ENCODE measurements at places on chromosomes 12 and 14.

GRCh38 chr12:64077922-64078321 is 144.2 kb downstream of the KICS2 start:
- DNase-seq, result no peak

DNA sequence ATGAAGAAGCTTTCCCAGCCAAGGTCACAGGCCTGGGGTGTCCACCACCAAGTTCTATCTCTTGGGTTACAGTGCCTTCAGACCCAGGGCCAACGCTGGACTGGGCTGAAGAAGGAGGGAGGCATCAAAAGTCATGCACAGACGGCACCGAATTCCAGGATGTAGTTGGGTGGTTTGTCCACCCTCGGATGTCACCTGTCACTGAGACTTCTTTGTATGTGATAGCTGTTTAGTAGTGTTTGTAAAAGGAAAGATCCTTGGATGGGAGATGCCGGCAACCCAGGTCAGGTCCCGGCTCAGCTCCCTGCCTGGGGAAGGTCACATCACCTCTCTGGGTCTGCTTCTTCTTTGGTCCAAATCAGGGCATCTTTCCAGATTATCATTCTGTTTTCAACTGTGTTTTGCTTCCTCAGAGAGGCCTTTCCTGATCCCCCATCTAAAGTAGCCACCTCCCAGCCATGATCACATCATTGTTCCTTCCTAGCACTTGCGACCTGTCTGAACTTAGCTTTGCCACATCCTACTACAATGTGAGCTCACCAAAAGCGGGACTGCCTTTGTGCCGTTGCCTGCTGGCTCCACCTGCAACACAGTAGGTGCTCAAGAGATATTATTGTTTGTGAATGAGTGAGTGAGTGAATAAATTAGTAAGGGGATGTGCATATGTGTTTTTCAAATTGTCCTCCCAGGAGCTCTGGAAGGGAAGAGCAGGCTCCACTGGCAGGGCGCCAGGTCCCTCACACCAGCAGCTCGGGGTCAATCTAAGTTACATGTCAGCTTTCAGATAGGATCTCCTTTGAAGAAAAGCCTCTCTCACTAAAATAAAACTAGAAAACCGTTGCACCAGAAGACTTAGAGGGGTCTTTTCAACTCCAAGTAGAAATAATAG is 2.1 kb downstream of the TSPAN11 start:
- DNase-seq, result no peak

GRCh38 chr12:26830363-26830762 is 2.6 kb downstream of the ITPR2 start:
- DNase-seq, result no peak

DNA sequence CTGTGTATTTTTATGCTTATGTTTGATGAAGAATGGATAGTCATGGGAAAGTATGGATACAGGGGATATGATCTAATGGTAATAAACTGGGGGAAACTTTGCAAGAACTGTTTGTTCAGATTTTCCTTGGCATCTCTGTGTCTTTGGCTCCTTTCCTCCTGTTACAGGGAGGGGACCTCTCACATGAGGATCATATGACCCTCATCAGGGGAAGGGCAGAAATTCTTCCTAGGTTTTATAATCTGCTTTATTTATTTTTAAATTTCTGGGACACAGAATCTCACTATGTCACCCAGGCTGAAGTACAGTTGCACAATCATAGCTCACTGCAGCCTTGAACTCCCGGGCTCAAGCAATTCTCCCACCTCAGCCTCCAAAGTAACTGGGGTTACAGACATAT is 526.5 kb downstream of the CCER1 start:
- no peak for DNase-seq

GRCh38 chr12:109888179-109889020 is 8.1 kb upstream of the GLTP start:
- DNase-seq, result no peak

- no peak for DNase-seq
Measured at GRCh38 chr12:105409801-105410471, 79.4 kb downstream of the C12orf75 start.

DNA sequence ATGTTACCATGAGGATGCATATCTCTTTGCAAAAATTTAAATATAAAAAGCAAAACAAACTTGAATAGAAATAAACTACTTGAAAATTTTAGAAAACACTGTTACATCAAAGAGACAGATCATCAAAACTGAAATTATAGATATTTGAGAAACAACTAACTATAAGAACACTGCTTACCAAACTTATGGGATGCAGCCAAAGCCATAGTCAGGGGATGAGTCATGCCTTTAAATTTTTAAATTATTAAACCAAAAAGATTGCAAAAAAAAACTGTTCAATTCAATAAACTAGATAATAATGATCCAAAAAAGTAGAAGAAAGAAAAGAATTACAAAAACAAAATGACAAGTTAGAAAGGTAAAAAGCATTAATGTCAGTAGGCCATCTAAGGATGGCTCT is 7.5 kb downstream of the BDKRB2 start:
- no peak for DNase-seq

DNA sequence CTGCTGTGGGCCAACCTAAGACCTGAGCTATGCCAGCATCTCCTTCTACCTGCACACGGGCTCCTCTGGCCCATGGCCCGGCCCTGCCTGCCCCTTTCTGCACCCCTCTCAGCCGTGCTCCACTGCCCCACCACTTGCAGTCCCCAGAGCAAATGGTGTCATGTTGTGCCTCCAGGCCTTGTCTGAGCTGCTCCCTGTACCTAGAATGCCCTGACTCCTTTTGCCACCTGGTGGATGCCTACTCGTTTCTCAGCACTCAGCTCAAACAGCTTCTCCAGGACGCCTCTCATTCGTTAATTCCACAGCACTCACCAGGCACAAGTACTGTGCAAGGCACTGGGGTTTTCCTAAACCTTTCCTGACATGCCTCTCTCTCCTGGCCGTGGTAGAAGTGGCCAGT is 63.2 kb upstream of the PNMA1 start:
- no peak for DNase-seq

DNA sequence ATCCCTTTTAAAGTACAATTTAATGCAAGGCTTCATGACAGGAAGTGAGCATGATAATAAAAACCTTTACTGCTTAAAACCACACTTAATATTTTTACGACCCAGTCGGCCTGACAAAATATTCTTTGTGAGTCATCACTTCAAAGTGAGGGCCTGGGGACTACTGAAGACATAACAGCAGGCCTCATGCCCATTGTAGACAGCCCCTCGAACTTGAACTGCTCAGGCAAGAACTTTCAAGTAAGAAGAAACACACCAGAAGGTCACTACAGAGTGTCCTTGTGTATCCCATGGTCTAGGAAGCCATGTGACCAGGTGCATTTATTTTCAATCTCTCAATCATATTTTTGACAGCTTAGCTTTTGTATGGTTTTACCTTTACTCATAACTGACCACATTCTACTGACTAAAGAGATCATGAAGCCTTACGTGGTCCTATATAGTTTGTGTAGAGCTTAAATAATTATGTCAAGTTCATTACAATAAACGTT is 61.4 kb upstream of the MANSC4 start:
- DNase-seq, result no peak

DNA sequence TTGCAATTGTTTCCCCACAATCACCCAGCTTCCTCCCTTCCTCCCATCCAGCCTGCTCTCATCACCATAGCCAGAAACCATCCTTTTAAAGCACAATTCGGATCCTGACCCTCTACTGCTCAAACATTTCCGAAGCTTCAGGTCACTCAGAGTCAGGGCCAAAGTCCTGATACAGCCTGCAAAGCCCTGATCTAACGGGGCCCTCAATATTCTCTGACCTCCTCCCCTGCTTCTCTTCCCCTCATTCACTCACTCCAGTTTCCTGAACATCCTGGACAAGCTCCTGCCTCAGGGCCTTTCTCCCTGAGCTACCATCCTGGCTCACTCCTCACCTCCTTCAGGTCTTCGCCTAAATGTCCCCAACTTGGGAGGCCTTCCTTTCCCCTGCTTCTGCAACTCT is 46.1 kb downstream of the PITPNM2 start:
- DNase-seq, result no peak

- no peak for DNase-seq
Measured at GRCh38 chr14:72709916-72710611, 183.8 kb downstream of the DPF3 start.

DNA sequence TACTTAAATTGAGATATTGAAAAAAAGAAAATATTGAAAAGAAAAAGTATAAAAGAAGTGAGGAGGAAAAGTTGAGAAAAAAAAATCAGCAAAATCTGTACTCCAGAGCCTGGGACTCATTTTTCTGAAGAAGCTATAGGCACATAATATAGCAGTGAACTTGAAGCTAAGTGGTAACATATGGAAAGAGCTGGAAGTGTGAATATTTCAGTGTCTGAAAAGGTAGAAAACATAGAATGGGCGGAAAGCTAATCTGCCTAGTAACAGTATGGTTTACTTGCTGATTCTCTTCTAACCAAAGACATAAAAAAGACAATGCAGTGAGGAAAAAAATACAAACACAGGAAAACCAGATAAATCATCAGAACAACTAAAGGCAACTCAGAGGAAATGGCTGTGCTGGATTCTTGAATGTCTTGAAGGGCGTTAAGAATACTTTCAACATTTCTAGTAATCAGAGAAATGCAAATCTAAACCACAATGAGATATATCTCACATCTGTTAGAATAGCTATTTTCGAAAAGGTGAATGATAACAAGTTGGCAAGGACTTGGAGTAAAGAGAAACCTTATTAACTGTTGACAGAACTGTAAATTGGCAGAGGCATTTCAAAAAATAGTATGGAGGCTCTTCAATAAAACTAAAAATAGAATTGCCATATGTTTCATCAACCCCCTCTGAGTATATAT is 784.6 kb downstream of the LRFN5 start:
- DNase-seq, result no peak

DNA sequence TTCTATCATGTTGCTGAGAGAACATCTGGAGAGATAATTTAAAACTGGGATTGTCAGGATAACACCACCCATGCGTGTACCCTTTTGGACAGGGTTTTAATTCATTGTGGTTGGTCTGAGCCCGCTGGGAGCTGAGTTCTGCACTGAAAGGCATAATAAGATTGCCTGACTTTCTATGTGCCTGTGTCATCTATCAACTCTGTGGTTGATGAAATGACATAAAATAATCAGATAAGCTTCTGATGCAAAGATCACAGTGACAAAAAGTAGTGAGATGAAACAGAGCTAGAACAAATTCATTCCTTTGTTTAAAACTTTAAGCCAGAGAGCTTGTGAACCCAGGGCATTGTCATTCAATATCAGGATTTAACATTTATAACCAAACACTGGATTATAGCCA is 98.7 kb downstream of the BBS10 start:
- DNase-seq, result no peak

- DNase-seq, result no peak
Measured at GRCh38 chr14:104358528-104359300, 220.3 kb downstream of the KIF26A start.

GRCh38 chr12:68451261-68452077 is 119.3 kb upstream of the MDM1 start:
- peak; percentile 7 for DNase-seq

DNA sequence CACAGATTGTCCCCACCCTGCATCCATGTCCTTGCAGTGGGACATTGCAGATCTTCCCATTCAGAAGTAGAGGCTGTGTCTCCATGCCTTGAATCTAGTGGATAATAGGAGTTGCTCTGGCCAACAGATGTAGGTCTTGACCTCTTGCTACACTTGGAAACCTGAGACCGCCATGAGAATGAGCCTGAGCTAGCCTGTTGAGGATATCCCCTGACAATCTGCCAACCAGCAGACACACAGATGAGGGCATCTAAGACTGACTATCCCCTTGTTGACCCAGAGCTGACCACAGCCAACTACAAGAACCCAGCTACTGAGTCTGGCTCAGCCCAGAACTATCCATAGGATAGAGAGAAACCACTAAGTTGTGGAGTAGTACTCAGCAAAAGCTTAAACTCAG is 161.1 kb upstream of the NOS1 start:
- no peak for DNase-seq

DNA sequence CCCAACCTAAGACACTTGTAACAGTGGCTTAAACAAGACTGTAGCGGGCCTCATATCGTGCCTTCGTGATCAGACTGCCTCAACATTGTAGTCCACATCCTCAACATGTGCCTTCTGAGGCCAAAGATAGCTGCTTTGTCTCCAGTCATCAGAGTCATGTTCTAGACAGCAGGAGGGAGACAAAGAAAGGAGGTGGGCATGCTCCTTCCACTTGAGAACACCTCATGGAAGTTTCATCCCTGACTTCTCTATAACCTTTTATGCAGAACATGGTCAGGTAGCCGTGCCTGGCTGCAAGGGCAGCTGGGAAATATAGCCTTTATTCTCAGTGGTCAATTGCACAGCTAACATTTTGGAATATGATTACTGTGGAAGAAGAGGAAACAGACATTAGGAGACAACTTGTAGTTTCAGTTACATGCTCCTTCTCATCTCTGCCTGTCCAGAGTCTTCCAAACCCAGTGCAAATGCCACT is 25.3 kb upstream of the DHRS2 start:
- no peak for DNase-seq

- DNase-seq, result no peak
Measured at GRCh38 chr14:61148742-61149350, 132.3 kb downstream of the TMEM30B start.

DNA sequence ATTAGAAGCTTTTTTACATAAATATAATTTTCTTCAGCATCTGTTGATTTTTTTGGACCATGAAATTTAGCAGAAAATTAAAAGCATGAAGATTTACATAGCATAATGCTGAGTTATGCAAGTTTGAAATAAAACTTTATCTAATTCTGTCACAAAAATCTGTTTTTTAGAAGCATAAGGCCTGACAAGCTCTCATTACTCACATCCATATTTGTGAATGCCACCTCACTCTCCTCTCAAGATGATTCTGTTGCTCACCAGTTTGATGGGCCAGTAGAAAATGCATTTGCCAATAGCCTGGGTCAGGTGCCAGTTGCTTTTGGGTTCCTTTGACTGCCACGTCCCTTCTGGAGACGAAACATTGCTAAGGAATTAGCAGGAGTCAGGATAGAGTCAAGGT is 181.5 kb upstream of the ATP2B1 start:
- DNase-seq, result no peak

DNA sequence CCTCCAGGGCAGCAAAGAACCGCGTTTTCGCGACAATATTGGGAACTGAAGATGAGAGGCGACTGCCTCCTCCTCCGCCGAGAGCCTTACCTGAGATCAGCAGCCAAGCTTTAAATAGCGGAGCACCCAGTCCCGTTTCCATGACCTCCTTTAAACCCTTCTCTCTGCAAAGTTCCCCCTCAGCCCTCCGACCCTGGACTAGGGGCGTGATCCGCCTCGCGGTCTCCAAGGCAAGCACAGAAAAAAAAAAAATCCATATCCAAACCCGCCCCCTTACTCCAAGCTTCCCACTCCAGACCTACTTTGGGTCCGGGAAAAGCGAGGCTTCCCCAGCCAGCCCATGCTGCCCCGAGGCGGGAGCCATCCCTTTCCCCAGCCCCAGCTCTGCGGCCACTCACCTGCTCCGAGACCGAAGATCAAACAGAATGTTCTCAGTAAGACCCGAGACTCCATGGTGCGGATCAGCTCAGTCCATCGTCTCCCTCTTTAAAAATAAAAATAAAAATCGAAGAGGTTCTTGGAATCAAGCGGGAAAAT is 630 bp downstream of the NELL2 start:
- DNase-seq, result peak; percentile 9

GRCh38 chr12:96063046-96063445 is 27.7 kb upstream of the LTA4H start:
- no peak for DNase-seq

Measured in stimulated activated CD4-positive, alpha-beta T cell treated with anti-CD3 and anti-CD28 coated beads, Interleukin-4, amount 100 ng/mL, for 1 hour (primary cell).